GM23338 (cell line): ENCODE measurements at places on chromosomes 6 and 20. TPM values are rescaled to one million over a fixed set of nuclear protein-coding genes. Genes with fewer than 3 reads are reported as not detected.

DNA sequence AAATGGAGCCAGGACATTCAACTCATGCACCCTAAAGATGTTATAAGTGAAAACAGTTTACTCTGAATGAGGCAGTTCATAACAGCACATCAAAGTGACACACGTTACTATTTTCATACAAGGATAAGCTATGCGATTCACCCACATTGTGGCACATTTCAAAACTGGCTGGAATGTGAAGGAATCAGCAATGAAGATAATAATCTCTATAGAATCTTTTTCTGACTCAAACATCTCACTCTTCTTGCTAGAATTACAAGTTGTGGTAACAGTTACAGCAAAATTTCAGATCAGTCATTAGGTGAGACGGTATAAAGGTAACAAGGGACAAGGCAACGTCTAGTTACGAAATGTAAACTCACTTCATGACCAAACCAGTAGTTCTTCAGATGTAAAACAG lies 17.5 kb downstream of the TMEM244 start:
- DNase-seq, result no peak
- no peaks in the 10 kb centered on the region for H3K27me3 ChIP-seq
- H3K4me1 ChIP-seq, result no peaks in the 10 kb centered on the region
- H3K36me3 ChIP-seq, result no peaks in the 10 kb centered on the region
- no peak overlapping the region for H3K4me3 ChIP-seq

GRCh38 chr20:16865406-16865805 lies 117.2 kb downstream of the OTOR start:
- no peak overlapping the region for H3K27ac ChIP-seq
- no peak overlapping the region for H3K4me3 ChIP-seq
- no peak for DNase-seq
- H3K36me3 ChIP-seq, result no peaks in the 10 kb centered on the region
- H3K4me1 ChIP-seq, result no peaks in the 10 kb centered on the region

GRCh38 chr6:116500969-116501433 lies 10.4 kb upstream of the CALHM5 start:
- no peak overlapping the region for H3K4me3 ChIP-seq
- H3K27me3 ChIP-seq, result no peaks in the 10 kb centered on the region
- H3K27ac ChIP-seq, result no peak overlapping the region
- no peaks in the 10 kb centered on the region for H3K36me3 ChIP-seq
- peak; percentile 38 for DNase-seq
- no peaks in the 10 kb centered on the region; the same call in 1 of the 2 replicates for H3K4me1 ChIP-seq

- DNase-seq, result no peak
- no peak overlapping the region for H3K4me3 ChIP-seq
- no peaks in the 10 kb centered on the region for H3K36me3 ChIP-seq
- no peak overlapping the region for H3K27ac ChIP-seq
- no peaks in the 10 kb centered on the region for H3K4me1 ChIP-seq
Measured at GRCh38 chr20:44302736-44303135, 8.3 kb downstream of the FITM2 start.

GRCh38 chr6:100188754-100189153 lies 194.7 kb upstream of the MCHR2 start:
- H3K4me1 ChIP-seq, result no peaks in the 10 kb centered on the region
- no peak for DNase-seq
- no peaks in the 10 kb centered on the region for H3K36me3 ChIP-seq
- no peak overlapping the region for H3K4me3 ChIP-seq
- no peak overlapping the region for H3K27ac ChIP-seq

DNA sequence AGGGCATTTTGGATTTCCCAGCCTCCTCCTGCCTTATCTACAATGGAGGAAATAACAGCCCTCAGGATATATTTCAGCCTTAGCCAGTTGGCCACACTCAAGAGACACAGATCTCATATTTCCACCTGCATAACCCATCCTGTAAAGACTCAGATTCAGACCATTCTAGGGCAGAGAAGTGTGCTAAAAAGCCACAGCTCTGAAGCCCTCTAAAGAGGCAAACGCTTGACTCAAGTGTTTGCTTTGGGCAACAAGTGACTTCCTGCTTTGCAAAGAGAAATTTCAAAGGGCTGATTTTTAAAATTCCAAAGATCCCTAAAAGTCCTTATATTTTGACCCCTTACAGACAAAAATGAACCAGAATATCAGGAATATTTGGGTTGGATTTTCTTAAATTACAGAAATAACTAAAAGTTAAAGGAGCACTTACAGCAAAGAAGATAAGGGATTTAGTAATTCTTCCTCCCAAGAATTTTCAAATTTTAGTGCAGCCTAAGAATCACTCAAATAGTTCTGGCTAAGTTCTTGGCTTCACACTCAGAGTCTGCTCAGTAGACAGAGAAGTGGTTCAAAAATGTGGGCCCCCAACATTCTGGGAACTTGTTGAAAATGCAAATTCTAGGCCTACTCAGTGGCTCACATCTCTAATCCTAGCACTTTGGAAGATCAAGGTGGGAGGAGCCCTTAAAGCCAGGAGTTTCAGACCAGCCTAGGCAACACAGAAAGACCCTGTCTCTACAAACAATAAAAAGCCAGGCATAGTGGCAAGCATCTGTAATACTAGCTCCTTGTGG lies 18.9 kb upstream of the ADGRF5 start:
- no peaks in the 10 kb centered on the region for H3K36me3 ChIP-seq
- no peaks in the 10 kb centered on the region for H3K27me3 ChIP-seq
- H3K4me1 ChIP-seq, result no peaks in the 10 kb centered on the region
- no peak for DNase-seq

DNA sequence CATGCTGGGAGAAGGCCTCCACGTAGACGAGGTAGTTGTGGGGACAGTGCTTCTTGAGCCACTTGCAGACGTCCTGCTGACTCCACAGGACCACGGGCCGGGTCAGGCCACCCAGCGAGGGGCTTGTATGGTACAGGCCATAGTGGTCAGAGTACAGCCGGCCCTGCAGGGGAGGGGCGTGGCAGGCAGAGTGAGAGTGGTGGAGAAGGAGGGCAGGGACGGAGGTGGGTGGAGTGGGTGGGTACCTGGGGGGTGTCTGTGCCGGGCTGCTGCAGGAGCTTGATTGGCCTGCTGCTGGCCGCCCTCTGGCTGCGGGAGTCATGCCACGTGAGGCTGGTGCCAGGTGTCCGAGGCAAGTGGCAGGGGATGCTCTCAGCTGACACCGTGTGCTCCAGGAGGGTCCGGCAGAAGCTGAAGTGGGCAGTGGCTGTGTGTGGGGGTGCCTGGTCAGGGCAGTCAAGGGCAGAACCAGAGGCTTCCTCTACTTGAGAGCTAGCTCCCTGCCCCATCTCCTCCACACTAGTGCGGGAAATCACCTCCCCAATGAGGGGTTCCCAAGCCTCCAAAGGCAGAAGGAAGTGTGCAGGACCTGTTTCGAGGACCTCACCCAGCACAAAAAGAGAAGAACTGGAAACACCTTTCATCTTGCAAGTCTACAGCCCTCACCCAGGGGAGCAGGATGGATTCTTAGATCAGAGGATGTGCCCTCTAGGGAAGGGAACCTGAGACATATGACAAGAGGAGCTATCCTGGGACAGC lies 2.3 kb downstream of the SAMD10 start:
- peaks cover 15% of the 10 kb centered on the region for H3K27me3 ChIP-seq
- peaks cover 18% of the 10 kb centered on the region for H3K4me1 ChIP-seq
- no peaks in the 10 kb centered on the region for H3K36me3 ChIP-seq
- DNase-seq, result no peak
- H3K27ac ChIP-seq, result no peak overlapping the region
- H3K4me3 ChIP-seq, result no peak overlapping the region

DNA sequence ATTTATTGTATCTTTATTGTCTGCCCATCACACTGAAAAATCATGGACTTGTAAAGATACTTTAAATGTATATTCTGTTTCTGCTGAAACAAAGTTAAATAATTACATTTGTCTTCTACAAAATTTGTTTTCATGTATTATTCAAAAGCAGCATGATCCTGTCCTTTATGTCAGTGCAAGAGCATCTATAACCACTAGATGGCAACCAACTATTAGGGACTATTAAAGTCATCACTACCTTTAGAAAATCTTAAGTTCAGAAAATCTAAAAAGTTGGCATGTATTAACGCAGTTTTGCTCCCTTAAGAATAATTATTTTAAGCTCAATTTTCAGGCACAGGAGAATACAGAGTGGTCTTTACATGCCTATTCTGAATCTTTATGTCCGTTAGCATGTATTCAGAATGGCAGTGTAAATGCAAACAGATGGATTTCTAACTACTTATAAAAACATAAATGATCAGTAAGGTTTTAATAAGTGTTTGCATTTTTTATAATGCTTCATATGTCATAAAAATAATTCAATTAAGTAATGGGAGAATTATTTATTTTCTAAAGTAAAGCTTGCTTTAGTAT lies 17.8 kb downstream of the TMEM30A start:
- no peak overlapping the region for H3K27ac ChIP-seq
- no peaks in the 10 kb centered on the region for H3K27me3 ChIP-seq
- peaks cover 24% of the 10 kb centered on the region for H3K4me1 ChIP-seq
- no peak overlapping the region for H3K4me3 ChIP-seq

- H3K4me3 ChIP-seq, result no peak overlapping the region
- no peaks in the 10 kb centered on the region for H3K27me3 ChIP-seq
- H3K36me3 ChIP-seq, result no peaks in the 10 kb centered on the region
Measured at GRCh38 chr6:47135772-47136171, 93.6 kb upstream of the ADGRF1 start.

DNA sequence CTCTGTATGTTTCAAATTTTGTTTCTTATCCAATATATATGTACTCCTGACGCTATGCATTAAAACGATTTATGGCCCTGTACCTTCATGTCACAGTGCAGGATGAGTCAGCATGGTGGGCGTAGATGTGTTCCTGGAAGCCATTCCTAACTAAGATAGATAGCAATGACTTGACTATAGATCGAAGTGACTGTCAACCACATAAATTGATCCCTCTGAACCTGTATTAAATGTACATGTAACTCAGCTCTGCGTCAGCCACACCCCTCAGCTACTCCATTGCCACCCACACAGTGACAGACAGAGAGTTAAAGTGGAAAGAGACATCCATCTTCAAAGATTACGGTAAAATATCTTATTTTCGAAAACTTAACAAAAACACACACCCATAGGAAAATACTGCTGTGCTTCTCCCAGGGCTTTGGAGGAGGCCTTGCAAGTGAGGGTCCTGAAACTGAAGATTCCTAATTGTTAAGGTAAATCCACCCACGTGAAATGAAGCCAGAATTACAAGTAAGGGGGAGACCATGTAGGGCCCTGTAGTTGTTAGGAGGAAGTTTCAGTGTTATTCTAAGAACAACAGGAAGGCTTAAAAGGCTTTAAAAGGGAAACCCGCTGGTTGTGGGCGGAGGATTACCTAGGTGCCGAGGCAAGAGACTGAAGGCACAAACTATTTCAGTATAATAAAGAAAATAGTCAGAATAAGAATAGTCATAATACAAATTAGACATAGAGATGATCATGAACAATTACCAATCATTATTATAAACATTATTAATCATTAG lies 10.3 kb upstream of the RAD21L1 start:
- no peak overlapping the region for H3K27ac ChIP-seq
- no peak for DNase-seq
- H3K4me3 ChIP-seq, result no peak overlapping the region
- H3K4me1 ChIP-seq, result peaks cover 16% of the 10 kb centered on the region

DNA sequence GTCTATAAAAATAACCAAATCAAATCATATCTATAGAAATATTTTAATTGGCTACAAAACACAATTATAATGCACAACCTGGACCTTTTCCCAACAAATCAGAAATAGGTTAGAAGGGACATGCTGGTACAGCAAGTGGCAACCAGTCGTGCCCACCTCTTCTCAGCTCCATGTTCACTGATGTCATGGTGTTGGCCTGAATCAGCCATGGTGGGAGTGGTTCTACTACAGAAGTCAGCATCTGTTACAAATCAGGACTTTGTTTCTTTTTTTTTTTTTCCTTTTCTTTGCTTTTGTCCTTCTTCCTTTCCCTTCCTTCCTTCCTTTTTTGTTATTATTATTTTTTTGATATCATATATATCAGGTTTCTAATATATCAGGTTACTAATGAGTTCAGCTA lies 91.2 kb downstream of the RALGAPA2 start:
- H3K36me3 ChIP-seq, result no peaks in the 10 kb centered on the region
- H3K27me3 ChIP-seq, result no peaks in the 10 kb centered on the region
- H3K4me3 ChIP-seq, result no peak overlapping the region
- no peaks in the 10 kb centered on the region for H3K4me1 ChIP-seq
- no peak overlapping the region for H3K27ac ChIP-seq

- no peaks in the 10 kb centered on the region for H3K36me3 ChIP-seq
- no peak overlapping the region for H3K27ac ChIP-seq
- no peak for DNase-seq
Measured at GRCh38 chr6:137952247-137952646, 85.2 kb downstream of the TNFAIP3 start.

DNA sequence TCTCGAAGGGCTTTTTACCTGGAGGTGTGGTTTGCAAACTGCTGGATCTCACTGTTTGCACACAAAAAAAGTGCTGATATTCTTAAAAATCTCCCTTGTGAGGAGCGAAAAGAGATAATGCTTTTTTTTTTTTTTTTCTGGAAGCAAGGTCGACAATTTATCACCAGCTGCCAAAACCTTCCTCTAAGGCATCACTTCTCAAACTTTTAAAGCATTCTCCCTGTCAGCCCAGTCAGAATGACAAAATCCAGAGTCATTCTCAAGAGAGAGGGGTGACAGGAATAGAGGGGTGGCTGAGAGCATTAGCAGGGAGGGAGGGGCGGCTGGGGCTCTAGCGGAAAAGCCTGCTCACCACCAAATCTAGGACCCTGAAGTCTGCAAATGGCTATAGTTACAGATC lies 137.2 kb upstream of the ARMC2 start:
- H3K36me3 ChIP-seq, result no peaks in the 10 kb centered on the region
- no peaks in the 10 kb centered on the region for H3K27me3 ChIP-seq
- H3K27ac ChIP-seq, result no peak overlapping the region
- no peaks in the 10 kb centered on the region for H3K4me1 ChIP-seq

DNA sequence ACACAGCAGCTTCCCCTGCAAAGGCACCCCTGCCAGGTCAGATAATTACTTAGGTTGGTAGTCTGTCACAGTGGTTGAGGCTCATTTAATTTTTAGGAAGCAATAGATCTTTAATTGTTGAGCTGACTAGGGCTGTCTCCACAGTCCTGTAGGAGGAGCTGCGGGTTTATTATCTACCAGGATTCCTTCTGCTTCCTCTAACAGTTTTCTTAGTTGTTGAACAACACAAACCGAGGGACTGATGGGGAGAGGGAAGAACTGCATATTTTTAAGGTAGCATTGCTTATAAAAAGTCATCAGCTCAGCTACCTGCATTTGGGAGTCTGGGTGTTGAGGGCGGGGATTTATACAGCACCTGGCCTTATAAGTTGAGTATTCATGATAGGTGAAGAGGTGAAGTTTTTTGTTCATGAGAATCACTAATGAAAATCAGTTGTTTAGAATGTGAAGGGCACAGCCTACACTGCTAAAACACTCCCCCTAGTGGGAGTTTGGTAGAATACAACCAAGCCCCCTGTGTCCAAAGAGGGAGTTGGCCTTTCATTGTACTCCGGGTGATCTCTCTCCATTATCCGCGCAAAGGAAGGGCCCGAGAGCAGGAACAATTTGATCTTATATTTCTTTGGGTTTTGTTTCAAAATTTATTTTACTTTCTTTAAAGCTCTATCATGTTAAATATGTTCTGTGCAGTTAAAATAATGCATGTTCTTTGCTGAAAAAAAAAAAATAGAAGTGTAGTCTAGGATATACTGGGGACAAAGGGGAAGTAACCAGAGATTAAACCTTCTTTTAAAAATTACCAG lies 69.6 kb downstream of the SSR1 start:
- H3K27ac ChIP-seq, result peak overlapping the region; percentile 79
- peak; percentile 91 for DNase-seq
- no peak overlapping the region for H3K4me3 ChIP-seq
- no peaks in the 10 kb centered on the region for H3K27me3 ChIP-seq
- H3K4me1 ChIP-seq, result peaks cover 28% of the 10 kb centered on the region
- H3K36me3 ChIP-seq, result no peaks in the 10 kb centered on the region

SSR1 gene
- 70.2 and 96.8 TPM in 2 replicates for total RNA-seq

GSTA3 gene
- total RNA-seq, result not detected in 2 replicates

ZC2HC1B gene
- total RNA-seq, result not detected in 2 replicates

OPRM1 gene
- 0.52 TPM in 1 of 2 replicates, not detected in the other for total RNA-seq

VGLL2 gene
- 0.12 TPM in 1 of 2 replicates, not detected in the other for total RNA-seq

OSER1 gene
- 31.1 and 32.4 TPM in 2 replicates for total RNA-seq

LTA gene
- not detected in 2 replicates for total RNA-seq

STX11 gene
- 0.08 and 0.35 TPM in 2 replicates for total RNA-seq

SLC17A2 gene
- total RNA-seq, result not detected in 2 replicates

SLC32A1 gene
- total RNA-seq, result 0.08 and 0.87 TPM in 2 replicates
